ENCODE measurements at places on chromosomes 6 and 20. TPM values are rescaled to one million over a fixed set of nuclear protein-coding genes. Genes with fewer than 3 reads are reported as not detected.

The SYNCRIP gene
- polyA plus RNA-seq, result 55.5 TPM

DNA sequence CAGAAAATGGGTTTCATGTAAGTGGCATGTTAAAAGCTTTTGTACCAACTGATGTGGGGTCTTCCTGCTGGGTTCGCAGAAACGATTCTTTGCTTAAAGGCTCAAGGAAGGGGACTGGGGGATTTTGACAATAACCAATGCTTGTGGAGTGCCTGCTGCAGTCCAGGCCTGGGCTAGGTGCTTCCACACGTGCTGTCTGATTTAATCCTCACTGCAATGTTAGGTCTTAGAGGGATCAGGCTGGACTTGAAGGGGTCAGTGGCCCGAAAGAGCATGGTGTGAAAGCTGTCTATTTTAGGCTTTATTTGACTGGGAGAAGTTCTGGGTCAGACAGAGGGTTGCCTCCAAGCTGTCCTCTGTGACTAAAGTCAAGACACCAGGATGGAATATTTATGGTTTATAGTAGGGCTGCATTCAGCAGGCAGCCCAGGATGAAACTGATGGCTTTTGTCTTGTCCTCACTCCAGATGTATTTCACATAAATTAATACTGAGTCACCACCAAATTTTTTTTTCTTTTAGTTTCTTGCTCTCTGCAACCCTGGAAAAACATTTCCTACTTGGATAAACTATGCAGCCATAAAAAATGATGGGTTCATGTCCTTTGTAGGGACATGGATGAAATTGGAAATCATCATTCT, 219.1 kb downstream of the ZMYND8 start:
- DNase-seq, result no peak

The TPX2 gene
- 0.84 TPM for polyA plus RNA-seq

GRCh38 chr6:64831680-64832079, 875.3 kb downstream of the EYS start:
- DNase-seq, result no peak

DNA sequence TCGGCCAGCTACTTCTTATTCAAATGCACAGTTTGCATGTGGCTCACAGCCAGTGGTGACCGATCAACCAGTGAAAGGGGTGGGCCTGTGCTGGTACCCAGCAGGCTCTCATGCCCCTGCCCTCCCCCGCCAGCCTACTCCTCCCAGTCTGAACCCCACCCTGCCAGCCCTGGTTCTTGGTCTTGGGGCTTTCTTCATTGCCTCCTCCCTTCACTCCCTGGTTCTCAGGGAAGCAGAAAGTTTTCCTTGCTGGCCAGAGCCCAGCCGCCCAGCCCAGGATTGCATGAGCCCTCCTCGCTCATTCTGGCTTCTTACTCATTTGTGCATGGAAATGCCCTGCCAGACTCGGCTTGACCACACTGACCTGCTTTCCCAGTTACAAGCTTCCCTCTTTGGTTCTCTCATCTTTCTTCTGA, 40.8 kb downstream of the KCNK17 start:
- no peak for DNase-seq

The PSORS1C1 gene
- polyA plus RNA-seq, result 6.8 TPM

The KIAA0408 gene
- polyA plus RNA-seq, result 14.9 TPM

DNA sequence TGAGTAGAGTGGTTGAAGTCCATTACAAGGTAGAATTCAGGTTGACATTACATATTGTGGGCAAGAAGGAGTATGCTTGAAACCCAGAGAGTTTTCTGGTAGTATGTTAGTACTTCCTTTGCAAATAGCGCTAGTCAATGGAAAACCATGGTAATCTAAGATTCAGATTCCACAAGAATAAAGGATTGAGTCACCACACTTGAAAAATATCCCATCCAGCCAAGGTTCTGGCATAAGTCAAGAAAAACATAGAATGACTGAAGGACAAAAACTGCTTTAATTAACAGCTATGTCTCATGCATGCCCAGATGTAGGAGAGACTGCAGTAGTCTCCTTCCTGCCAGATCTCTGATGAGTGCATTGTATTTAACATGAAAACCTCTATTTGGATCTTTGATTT, 469.8 kb downstream of the BMP2 start:
- no peak for DNase-seq

Measured in urinary bladder (tissue), 4 donors.